ENCODE measurements at places on chromosomes 6 and 20.

- no peak for DNase-seq
Measured at GRCh38 chr20:38132910-38133501, 32.1 kb downstream of the TGM2 start.

DNA sequence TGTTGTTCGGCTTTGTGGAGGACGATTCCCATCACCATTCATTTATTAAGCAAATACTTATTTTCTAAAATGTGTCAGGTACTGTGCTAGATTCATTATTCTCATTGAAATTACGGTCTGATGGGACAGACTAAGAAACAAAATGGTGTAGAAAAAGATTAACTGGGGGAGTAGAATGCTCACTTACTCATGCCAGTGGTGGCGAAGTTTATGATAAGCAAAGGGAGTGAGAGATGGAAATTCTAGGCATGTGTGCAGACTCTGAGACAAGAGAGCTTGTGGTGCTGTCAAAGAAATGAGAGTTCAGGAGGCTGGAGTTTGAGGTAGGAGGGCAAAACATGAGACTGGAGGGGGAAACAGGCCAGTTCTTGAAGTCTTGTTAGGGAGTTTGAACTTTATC, 896 bp downstream of the RPP21 start:
- DNase-seq = no peak

GRCh38 chr6:19665613-19665909, 171.6 kb upstream of the ID4 start:
- DNase-seq = no peak

GRCh38 chr20:45407067-45407745, 883 bp upstream of the DBNDD2 start:
- DNase-seq = no peak

GRCh38 chr6:159973951-159974350, 5.1 kb downstream of the IGF2R start:
- no peak for DNase-seq

GRCh38 chr6:134247231-134247833, 70.6 kb downstream of the SGK1 start:
- DNase-seq = peak; percentile 33

- DNase-seq = no peak
Measured at GRCh38 chr20:38172408-38172807, 7.3 kb upstream of the TGM2 start.

GRCh38 chr6:54403096-54403495, 94.9 kb downstream of the TINAG start:
- DNase-seq = no peak

GRCh38 chr6:6221787-6222535, 98.5 kb downstream of the F13A1 start:
- peak; percentile 26 for DNase-seq

GRCh38 chr6:101741474-101742171, 348.1 kb downstream of the GRIK2 start:
- no peak for DNase-seq

DNA sequence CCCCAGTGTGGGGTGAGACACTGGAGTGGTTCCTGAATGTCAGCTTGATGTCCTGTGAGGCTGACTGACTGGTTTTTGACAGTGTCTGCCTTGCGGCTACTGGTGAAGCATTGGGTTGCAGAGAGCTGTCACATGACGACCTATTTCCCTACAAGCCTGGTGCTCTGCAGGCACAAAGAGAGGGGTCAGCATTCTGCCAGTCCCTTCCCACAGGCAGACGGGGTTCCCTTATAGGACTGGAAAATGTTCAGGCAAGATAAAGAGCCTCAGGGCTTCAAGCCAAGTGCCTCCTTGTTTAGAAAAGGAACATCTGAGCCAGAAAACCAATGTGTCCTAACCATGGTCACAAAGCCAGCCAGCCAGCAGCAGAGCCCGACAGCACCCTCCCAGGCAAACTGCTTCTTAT, 11.0 kb downstream of the LY86 start:
- DNase-seq = no peak

GRCh38 chr6:148855744-148856143, 108.9 kb downstream of the UST start:
- no peak for DNase-seq

GRCh38 chr20:12170406-12170805, 252.7 kb downstream of the BTBD3 start:
- no peak for DNase-seq

DNA sequence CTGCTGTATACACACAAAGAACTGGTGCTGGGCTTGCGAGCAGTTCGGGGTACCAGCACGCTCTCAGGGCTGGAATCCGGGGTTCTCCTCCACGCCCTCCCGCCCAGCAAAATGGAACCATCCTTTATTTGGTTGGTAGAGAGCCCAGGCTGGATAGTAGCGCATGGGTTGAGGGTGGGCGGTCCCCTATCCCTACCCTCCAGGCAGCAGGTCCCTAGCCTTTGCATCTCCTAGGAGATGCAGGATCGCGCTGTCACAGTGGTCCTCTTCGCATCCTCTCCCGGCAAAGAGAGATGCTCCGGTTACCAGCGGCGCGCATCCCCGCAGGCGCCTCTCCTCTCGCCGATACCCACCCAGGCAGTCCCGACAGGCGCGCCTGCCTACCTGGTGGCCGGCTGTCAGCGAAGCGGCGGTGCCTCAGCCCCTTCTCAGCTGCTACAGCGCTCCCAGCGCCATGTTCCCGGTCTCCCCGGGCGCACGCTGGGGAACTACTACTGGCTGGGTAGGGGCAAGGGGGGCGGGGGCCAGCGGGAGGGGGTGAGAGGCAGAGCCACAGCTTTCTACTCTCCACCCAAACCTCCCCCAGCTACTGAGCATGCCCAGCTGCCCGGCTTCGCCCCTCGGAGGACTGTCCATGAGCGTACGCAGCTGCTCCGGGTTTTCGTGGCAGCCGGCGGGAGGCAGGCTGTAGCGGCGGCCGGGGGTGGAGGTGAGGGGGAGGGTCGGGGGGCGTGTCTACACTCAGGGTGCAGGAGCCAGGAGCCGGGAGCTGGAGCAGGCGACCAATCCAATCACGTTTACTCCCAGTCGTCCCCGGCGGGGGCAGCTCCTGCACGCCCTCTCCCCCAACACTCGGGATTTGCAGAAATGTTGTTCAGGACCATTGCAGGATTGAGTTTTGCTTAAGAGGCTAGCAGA, at the start of gene PAK5:
Gene PAK5 (minus strand): TSS at position 699 of the 918 bp plus-strand sequence. CDS start 194,748 bp downstream, outside the sequence.
- peak; percentile 32 for DNase-seq

GRCh38 chr20:7691647-7692269, 248.5 kb downstream of the HAO1 start:
- DNase-seq = no peak

DNA sequence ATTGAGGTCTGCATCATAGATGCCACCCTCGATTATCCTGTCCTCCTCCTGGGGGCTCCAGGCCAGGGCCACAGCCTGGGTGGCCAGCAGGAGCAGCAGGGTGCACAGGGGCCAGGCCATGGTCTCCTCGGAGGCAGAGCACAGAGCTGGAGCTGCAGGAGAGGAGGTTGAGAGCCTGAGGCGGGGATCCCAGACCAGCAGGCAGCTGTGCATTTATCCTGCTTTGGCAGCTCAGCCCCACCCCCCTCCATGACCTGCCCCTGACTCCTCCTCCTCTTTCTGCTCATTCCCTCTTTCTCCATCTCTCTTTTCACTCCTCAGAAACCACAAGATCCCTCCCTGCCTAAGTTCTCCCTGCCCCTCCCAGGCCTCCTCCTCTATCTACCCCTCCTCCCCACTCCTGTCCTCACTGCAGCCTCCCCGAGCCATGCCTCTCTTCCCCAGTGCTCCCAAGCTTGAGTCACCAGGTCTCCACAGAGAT, at the start of gene CST2:
Gene CST2 (minus strand): TSS at position 189 of the 481 bp plus-strand sequence. CDS start 69 bp downstream, at position 120.
- DNase-seq = no peak

DNA sequence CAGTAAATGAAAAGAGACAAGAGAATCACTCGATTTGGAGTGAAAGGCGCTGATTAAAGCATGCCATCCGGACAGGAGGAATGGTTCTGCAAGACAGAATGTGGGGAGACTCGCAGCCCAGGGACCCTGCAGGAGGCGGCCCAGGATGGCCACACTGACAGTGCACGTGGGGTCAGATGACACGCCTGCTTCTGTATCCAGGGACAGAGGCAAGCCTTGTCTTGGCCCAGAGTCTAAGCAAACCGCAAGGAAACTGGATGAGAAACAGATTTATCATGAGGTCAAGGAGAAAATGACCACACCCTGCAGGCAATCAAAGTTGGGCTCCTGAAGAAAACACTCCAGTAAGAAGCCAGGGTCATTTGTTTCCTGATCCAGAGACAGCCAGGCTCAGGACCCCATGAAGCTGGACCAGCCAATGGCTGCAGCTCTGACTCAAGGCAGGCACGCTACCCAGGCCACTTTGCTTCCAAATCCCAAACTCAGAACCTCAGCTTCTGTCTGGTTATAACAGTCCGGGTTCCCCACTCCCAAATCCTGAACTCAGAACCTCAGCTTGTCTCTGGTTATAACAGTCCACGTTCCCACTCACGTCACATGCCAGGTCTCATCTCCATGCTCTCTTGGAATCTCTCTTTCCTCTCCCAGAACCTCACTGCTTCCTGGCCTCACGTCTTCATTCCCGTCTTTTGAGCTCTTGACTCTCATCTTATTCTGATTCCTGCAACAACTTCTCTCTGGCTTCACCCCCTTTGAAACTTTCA, 144.9 kb upstream of the THBS2 start:
- DNase-seq = no peak

DNA sequence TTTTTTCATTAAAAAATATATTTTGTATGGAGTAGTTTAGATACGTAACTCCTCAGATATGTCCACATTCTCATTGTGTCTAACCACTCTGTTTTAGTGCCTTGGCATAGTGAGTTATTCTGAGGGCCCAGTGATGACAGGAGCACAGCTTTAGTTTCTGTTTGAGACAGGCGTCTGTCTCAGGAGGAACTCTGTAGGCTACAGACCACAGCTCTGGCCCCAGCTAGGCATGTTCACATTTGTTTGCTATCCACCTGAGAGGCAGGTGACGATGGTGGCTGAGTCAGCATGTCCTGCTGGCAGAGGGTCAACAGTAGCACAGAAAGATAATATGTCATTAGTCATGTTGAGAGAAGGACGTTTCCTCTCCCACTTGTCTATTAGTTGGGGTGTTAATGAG, 16.3 kb downstream of the LRRC1 start:
- peak; percentile 18 for DNase-seq

GRCh38 chr20:2429051-2429450, 41.5 kb downstream of the SNRPB start:
- DNase-seq = no peak

- DNase-seq = no peak
Measured at GRCh38 chr6:156556811-156557210, 220.4 kb upstream of the ARID1B start.

GRCh38 chr20:44033873-44034272, 119.2 kb downstream of the TOX2 start:
- DNase-seq = no peak

DNA sequence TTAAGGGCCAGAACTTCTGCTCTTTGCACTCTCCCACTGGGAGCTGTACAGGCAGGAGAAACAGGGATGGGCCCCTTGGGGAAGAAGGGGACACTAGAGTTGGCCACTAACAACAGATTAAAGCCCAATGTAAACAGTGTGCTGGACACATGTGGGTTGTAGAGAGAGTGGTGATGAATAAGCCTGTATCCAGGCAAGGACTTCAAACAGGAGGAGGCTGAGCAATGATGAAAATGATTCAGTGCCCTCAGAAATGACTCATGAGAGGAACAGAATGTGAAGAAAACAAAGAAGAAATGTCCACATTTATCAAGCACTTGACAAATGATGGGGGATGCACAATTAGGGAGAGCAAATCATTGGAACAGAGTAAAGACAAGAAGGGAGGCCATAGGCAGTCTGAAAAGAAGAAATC, 242.3 kb downstream of the TBX18 start:
- DNase-seq = no peak

- no peak for DNase-seq
Measured at GRCh38 chr6:147510929-147511590, 2.6 kb downstream of the SAMD5 start.

DNA sequence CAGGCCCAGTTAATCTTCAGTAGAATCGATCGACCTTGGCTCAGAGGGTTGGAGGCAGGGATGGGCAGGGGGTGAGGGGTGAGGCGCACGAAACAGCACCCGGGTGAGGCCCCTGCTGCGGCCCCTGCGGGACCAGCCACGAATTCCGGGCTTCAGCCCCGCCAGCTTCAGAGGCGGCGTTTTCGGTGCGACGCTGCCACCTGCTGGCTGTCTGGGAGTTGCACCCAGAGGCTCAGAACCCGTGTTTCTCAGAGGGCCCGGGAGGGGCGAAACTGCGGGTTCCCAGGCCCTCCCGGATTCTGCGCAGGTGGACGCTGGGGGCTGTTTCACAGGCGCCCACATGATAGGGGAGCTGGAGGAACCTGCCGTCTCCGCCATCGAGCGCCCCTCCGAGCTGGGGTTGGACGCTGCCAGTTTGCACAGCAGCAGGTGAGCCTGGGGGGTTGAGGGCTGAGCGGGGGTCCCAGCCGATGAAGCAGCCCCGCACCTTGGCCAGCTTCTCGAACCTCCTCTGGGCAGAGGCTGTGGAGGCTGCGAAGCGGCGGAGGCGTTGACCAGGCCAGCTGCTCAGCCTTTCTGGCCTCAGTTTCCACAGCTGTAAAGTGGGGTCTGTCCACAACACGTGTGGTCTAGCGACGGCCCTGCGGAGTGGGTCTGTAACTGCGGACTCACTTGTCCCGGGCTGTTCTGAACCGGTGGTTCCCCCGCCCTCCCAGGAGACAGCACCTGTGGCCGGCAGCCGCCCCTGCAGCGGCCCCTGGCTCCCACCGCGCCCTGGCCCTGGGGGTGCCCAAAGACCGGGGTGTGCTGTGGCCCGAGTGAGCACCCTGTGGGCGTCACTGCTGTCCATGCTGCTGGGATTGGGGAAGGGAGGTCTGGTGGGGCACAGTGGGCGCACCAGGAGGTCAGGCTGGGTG, 2.5 kb upstream of the BHLHE23 start:
- peak; percentile 87 for DNase-seq

GRCh38 chr6:156978948-156979347, 201.8 kb downstream of the ARID1B start:
- DNase-seq = no peak

- DNase-seq = no peak
Measured at GRCh38 chr6:36320475-36320874, 16.2 kb downstream of the BNIP5 start.

GRCh38 chr6:111898452-111898851, 25.2 kb upstream of the FYN start:
- no peak for DNase-seq

DNA sequence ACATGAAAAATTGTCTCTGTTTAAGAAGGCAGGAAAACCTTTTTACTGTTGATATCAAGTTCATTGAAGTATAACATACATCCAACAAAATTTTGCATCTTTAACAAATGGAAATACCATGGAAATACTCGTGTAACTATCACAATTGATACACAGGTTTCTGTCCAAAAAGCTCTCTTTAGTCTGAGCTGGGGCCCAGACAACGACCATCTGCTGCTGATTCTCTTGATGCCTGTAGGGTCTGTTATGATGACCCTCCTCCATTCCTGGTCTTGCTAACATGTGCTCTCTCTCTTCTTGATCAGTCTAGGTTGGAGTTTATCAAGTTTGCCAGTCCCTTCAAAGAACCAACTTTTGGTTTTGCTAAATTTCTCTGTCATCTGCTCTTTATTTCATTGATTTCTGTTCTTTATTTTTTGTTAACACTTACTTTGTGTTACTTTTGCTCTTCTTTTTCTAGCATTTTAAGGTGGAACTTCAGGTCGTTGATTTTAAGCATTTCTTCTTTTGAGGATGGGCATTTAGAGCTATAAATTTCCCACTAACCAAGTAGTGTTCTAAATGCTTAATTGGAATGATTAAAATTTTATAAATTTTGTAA, 116.8 kb downstream of the PSMB1 start:
- DNase-seq = no peak

GRCh38 chr20:10562899-10563298, 110.9 kb downstream of the JAG1 start:
- no peak for DNase-seq
